Uterine smooth muscle cell (primary cell): ENCODE measurements at places on chromosomes 16 and 17. TPM values are rescaled to one million over a fixed set of nuclear protein-coding genes. Genes with fewer than 3 reads are reported as not detected.

RPS15A gene
- total RNA-seq = 1,572 and 2,129 TPM in 2 replicates

CLEC18C gene
- 0.25 TPM in 1 of 2 replicates, not detected in the other for total RNA-seq

PRKCB gene
- 1.00 and 2.4 TPM in 2 replicates for total RNA-seq

MMD gene
- 12.5 and 14.7 TPM in 2 replicates for total RNA-seq

GRIN2C gene
- total RNA-seq = 0.11 and 0.12 TPM in 2 replicates

ZNF764 gene
- total RNA-seq = 5.4 and 5.6 TPM in 2 replicates

NPB gene
- 0.22 and 0.25 TPM in 2 replicates for total RNA-seq

OGFOD3 gene
- 32.5 and 42.4 TPM in 2 replicates for total RNA-seq
